ENCODE measurements at places on chromosomes 7 and 10.
A peak's percentile ranks its signal among the peaks of the same experiment; 100 is the strongest.

- no peak for DNase-seq
Observed at GRCh38 chr10:44935201-44935965, 24.2 kb upstream of the RASSF4 start.

GRCh38 chr10:51073453-51074237, 642 bp upstream of the PRKG1 start:
- DNase-seq = no peak

- DNase-seq = no peak
Observed at GRCh38 chr7:113819474-113819873, 99.3 kb downstream of the PPP1R3A start.

DNA sequence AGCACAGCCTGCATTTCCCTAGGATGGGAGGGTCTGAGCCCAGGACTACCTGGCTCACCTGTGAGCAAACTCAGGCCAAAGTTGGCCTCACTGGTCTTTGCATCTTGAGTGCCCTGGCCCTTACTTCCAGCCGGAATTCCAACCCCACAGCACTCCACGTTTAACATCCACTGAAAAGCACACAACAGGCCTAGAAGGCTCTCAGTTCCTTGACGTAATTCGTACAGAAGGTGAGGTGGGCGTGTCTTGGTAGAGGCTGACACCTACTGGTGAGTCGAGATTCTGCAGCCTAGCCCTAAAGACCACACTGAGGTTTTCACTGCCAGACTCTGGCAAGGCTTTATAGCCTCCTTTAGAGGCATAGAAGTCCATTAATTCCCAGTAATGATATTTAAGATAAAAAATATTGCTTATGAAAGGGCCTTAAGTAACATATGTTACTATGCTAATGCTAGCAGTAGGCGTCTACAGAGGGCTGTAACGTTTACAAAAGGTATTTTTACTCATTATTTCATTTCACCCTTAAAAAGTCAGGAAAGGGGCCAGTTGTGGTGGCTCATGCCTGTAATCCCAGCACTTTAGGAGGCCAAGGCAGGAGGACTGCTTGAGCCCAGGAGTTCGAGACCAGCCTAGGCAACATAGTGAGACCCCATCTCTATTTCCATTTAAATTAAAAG, 95.8 kb downstream of the HIP1 start:
- peak; percentile 49 for DNase-seq

- no peak for DNase-seq
Observed at GRCh38 chr10:29636178-29636577, 1.4 kb upstream of the SVIL start.

GRCh38 chr7:104371980-104372357, 43.6 kb downstream of the LHFPL3 start:
- DNase-seq = no peak

DNA sequence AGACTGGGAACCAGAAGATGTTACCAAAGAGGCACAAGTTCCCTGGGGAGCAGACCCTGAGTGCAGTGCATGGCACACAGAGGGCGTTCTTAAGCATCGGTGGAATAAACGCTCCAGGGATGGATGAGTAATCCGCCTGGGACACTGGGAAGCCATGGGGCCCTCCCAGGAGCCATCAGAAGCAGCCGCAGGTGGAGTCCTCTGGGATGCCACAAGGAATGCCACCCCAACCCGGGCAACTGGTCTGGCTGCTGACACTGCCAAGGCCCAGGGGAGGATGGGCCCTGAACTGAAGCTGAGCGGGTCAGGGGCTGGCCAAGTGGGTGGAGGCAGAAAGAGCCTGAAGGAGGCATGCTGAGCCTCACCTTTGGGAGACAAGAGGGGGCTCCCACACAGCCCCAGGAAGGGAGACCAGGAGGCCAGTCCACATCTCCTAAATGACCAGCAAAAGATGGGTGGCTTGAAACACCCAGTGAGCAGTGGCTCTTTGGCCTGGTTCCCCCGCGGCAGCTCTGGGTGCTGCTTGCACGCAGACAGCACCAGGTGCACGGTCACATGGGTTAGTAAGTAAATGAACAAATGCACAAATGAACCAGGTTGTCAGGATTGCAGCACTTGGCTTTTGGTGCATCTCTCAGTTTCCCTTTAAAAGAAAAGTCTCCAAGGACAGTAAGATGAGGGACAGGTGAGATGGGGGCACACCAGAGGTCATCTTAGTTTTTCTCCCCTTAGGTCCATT, 141.3 kb upstream of the ZMIZ1 start:
- no peak for DNase-seq

DNA sequence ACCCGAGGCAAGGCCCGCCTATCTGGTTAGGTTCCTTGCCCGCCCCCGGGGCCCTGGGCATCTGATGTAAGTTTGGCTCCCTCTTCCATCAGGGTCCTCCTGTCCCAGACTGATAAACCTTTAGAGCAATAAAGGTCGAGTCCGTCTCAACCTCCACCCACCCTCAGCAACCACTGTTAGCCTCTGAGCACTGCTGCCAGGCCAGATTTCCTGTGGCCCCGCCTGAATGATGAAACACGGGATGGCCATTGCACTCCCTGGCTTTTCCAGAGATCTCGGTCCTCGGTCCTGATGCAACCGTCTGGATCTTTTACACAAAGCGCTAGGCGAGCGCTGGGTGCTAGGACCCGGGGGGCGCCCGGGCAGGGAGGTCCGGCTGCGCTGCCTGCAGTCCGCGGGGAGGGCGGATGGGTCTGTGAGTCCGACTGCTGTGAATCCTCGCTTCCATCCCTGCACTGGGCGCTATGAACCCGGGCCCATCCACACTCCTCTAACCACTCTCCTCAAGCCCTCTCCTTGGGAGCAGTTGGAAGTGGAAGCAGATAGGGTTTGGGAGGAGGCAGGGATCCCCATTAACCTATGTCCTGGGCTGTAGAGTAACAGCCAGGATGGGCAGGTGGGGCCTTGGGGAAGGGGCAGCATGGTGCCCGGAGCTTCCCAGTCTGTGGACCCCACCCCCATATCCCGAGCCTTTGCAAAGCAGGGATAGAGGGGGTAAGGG, 875 bp upstream of the DDIT4 start:
- no peak for DNase-seq

Data from stimulated activated CD8-positive, alpha-beta memory T cell treated with anti-CD3 and anti-CD28 coated beads, Interleukin-12 subunit alpha, Interleukin-12 subunit beta, amount 100 ng/mL, for 1 hour (primary cell).